Substantia nigra (tissue), 51 donors: ENCODE measurements at places on chromosomes 12 and 14.

- no peak for DNase-seq
These were observed 5.3 kb downstream of the TBX3 start for GRCh38 chr12:114678718-114679117.

DNA sequence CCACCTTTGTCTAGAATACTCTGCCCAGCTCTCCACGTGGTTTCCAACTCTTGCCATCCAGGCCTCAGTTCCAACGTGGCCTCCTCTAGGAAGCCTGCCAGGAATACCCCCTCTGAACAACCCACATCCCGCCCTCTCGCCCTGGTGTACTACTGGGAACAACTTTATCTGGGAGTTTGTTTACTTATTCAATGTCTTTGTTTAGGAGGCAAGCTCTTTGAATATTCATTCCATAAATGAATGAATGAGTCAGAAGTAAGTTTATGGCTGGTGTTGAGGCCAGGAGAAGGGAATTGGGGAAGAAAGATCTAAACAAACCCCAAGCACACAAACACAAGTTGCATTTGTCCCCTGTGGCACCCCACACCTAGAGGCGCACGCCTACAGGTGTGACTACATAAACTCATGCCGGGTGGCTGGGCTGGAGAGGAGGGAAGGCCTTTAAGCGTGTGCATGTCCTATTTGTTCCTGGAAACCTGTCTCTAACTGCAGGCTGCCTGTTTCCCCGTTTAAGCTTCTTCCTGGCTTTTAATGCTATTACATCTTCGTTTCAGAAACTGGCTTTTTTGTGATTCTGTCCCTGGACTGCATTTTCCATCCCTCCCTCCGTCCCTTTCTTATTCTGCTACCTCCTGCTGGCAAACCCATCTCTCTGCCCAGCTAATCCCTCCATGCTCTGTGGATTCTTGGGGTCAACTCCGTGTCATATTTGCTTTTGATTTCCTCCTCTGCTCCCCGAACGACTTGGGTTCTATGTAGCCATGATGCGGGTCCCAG lies 57.9 kb downstream of the FZD10 start:
- DNase-seq, result no peak

- no peak for DNase-seq
These were observed 2.7 kb upstream of the GALNT6 start for GRCh38 chr12:51393676-51394545.

GRCh38 chr12:106645074-106645421 lies 62.2 kb downstream of the RFX4 start:
- DNase-seq, result peak; percentile 52

- DNase-seq, result no peak
These were observed 219.1 kb downstream of the PHLDA1 start for GRCh38 chr12:75812271-75813018.

DNA sequence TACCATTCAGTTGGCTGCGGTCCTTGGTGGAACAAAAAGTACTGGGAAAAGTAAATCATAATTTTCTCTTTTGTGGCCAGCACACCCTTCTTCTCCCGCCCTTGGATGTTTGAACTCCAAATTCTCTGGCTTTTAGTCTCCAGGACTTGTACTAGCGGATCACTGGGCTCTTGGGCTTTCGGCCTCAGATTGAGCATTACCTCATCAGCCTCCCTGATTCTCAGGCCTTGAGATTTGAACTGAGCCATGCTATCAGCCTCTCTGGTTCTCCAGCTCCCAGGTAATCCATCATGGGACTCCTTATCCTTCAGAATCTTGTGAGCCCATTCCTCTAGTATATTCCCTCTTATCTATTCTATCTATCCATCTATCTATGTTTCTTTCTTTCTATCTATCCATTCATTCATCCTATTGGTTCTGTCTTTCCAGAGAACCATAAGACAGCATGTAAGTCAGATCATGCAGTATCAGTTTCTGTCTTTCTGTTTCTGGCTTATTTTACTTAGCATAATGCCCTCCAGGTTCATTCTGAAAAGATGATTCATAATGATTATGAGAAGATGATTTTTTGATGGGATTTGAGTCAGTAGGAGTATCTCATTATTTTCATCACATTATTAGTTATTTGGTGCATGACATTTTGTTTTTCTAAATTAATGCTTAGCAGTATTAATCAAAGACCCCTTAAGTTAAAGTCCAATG lies 814.9 kb downstream of the LRFN5 start:
- DNase-seq, result no peak

DNA sequence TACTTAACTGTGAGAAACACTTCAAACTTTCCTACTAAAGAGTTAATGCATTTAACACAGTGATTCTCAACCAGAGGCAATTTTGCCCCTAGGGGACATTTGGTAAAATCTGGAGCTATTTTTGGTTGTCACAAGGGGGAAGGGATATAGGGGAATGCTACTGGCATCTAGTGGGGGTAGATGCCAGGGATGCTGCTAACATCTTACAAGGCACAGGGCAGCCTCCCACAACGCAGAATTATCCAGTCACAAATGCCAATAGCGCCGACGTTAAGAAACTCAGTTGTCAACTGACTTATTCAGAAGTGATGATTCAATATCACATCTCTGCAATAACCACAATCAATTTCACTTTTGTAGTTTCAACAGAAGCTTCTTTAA lies 2.0 kb downstream of the EEA1 start:
- DNase-seq, result no peak

GRCh38 chr12:106433055-106433454 lies 75.5 kb downstream of the POLR3B start:
- no peak for DNase-seq

DNA sequence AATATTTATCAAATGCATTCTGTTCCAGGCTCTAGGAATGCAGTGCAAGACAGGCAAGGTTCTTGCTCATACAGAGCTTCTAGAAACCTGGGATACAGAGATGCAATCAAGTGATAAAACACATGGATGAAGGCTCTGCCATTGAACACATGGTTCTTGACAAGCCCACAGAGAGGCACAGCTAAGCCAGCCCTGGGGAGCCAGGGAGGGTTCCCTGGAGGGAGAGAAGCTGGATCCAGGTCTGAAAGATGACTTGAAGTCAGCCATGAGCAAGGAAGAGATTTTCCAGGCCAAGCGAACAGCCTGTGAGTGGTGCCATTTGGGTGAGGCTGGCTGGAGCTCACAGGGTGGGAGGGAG lies 66.2 kb downstream of the IRF2BPL start:
- no peak for DNase-seq

GRCh38 chr12:107129315-107129930 lies 36.1 kb upstream of the CRY1 start:
- no peak for DNase-seq

GRCh38 chr12:475286-475685 lies 15.5 kb downstream of the B4GALNT3 start:
- DNase-seq, result no peak

GRCh38 chr12:27549801-27550652 lies 26.0 kb downstream of the PPFIBP1 start:
- no peak for DNase-seq

DNA sequence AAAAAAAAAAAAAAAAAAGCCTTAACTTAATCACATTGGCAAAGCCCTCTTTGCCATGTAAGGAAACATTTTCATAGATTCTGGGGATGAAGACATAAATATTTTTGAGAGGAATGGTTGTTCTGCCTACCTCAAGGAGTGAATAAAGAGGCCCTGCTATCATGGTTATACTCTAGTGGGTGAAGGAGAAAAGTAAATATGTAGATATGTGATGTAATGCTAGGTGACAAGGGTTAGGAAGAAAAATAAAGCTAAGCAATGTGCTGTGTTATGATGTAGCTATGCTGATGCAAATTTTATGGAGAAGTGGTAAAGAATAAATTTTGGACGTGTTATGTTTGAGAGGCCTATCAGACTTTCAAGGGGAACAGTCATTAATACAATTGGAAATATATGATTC lies 80.1 kb upstream of the DUSP6 start:
- no peak for DNase-seq

DNA sequence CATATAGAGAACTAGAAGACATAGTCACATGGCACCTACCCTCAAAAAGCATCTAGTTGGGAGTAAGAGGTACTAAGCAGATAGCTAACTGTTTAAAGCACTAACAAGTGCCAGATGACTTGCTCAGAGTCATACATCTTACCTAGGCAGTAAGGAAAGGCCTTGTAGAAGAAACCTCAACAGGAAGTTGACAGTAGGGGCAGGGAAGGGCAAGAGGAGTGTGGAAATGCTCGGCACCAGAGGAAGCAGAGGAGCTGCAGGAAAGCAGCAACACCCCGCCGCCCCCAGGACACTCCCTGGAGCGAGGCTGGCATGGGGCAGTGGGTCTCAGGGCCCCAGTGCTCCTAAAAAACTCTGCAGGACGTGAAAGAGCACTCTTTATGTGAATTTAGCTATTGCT lies 92.9 kb downstream of the PPP2R5C start:
- no peak for DNase-seq

DNA sequence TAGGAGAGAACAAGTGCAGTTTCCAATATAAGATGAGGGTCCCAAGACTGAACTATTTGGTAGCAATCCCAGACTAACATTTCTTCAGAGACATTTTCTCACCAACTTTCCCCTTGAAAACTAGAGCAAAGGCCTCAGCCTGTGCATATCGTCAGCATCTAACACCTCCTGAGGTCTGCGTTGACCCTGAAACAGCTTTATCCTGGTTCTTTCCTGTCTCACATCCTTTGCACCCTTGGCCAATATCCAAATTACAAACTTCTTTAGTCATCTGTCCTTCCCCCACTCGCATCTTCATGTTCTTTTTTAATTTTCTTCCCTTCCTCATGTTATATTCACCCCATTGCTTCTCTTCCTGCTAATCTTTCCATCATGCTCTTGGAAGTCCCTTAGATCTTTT lies 83.0 kb downstream of the FAR2 start:
- no peak for DNase-seq

- no peak for DNase-seq
These were observed 32.6 kb downstream of the CD163L1 start for GRCh38 chr12:7411343-7411742.

DNA sequence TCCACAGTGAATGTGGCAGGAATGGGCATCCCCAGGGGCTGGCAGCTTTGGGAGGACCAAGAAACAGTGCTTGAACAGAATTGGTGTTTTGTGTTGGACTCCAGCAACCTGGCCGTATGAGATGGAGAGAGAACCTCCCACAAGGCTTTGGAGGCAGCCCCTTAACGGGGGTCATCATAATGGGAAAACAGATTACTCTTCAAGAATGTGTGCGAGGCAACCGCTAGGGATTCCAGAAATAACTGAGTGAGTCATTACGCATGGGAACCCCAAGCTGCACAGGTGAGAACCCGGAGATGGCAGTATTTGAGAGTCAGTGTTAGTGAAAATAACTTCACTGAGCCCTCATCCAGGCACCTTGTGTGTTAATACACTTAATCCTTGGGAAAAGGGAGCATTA lies 567.8 kb upstream of the TBX3 start:
- no peak for DNase-seq

GRCh38 chr12:70365398-70365647 lies 767 bp upstream of the KCNMB4 start:
- DNase-seq, result no peak

DNA sequence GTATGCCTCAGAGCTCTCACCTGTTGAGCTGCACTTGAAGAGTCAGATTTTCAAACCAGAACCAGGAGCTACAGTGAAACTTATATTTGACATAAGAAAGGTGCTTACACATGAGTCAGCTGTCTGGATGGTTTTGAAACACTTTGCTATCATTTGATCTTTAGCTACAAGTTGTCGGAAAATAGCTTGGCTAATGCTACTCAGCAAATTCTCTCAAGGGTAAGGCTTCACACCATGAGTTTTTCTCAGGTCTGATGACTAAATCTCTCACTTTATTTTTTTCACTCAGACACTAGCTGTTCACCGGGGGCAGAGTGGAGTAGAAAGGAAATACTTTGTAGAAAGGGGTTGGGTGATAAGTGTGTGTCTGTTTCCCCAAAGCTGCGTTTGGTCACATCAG lies 171.8 kb downstream of the FLRT2 start:
- no peak for DNase-seq

DNA sequence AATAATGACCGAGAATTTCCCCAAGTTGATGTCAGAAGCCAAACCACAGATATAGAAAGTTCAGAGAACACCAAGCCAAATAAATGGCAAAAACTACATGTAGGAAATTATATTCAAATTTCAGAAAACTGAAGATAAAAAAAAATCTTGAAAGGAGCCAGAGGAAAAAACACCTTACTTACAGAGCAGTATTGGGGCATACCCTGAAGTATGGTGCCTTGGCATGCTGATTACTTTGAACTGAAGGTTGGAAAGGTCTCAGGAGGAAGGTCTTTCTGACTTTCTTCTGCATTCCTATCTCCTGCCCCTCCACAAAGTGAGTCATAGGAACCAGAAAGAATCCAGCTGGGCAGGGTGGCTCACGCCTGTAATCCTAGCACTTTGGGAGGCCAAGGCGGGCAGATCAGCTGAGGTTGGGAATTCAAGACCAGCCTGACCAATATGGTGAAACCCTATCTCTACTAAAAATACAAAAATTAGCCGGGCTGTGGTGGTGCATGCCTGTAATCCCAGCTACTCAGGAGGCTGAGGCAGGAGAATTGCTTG lies 8.8 kb upstream of the FGF6 start:
- DNase-seq, result no peak

- DNase-seq, result peak; percentile 91
These were observed at the start of gene SDR39U1 for GRCh38 chr14:24442240-24443052. SDR39U1 (minus strand) TSS chr14:24442776; CDS start chr14:24442769, 7 bp downstream.

- no peak for DNase-seq
These were observed 907.6 kb upstream of the FLRT2 start for GRCh38 chr14:84622357-84622756.

DNA sequence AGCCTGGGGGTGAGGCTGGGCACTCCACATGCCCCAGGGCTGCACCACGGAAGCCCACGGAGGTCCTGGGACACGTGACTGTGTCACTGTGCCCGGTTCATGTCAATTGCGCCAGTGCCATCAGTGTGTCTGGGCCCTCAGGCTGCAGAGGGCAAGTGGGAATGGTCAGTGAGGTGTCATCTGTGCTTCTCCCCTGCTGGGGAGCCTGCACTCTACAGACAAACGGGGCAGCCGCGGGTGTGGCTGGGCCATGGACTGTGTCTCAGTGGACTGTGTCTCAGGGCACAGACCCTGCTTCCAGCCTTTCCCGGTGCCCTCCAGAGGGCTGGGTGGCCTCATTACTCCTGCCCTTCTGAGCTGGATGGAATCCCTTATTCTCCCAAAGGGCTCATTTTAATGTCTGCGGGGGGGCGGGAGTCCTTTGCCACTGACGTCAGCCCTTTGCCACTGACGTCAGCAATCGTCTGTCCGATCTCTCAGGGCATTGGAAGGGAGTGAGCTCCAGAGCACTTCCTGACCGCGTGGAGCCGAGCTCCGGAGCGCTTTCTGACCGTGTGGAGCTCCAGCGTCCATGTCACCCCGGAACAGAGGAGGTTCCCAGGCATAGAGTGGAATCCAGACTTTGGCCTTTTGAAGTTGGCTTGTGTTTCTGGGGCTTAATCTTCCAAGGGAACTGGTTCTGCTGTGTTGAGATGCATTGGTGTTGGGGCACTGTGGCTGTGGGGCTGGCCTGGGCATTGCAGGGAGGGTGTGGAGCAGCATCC lies 72.4 kb downstream of the ADGRD1 start:
- DNase-seq, result no peak

GRCh38 chr12:51823875-51824565 lies 24.5 kb downstream of the FIGNL2 start:
- DNase-seq, result peak; percentile 7

GRCh38 chr12:78636231-78636855 lies 228.2 kb upstream of the SYT1 start:
- no peak for DNase-seq
